Central memory CD4-positive, alpha-beta T cell (primary cell): ENCODE measurements at places on chromosomes 1 and 21.

- DNase-seq = no peak
Measured at GRCh38 chr1:215643592-215644321, 76.7 kb downstream of the KCTD3 start.

DNA sequence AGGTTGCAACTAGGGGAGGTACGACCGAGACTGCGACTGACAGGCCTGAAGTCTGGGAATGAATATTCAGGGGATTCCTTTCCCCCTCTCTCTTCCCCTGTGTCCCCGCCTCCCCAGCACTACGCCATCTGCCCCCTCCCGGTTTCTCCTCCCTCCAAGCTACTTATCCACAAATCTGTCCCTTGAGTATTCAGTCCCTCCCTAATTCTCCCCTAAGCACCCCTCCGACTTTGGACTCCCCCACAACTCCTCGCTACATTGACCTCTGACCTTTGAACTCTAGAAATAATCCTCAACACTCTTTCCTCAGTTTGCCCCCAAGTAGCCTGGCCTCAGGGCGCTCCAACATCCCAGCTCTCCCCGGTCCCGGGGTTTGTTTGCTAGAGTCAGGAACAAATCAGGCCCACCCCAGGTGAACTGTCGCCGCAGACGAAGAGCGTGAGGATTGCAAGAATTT lies 393 bp downstream of the LYSMD1 start:
- no peak for DNase-seq

GRCh38 chr1:38805036-38805435 lies 54.5 kb downstream of the RRAGC start:
- no peak for DNase-seq

DNA sequence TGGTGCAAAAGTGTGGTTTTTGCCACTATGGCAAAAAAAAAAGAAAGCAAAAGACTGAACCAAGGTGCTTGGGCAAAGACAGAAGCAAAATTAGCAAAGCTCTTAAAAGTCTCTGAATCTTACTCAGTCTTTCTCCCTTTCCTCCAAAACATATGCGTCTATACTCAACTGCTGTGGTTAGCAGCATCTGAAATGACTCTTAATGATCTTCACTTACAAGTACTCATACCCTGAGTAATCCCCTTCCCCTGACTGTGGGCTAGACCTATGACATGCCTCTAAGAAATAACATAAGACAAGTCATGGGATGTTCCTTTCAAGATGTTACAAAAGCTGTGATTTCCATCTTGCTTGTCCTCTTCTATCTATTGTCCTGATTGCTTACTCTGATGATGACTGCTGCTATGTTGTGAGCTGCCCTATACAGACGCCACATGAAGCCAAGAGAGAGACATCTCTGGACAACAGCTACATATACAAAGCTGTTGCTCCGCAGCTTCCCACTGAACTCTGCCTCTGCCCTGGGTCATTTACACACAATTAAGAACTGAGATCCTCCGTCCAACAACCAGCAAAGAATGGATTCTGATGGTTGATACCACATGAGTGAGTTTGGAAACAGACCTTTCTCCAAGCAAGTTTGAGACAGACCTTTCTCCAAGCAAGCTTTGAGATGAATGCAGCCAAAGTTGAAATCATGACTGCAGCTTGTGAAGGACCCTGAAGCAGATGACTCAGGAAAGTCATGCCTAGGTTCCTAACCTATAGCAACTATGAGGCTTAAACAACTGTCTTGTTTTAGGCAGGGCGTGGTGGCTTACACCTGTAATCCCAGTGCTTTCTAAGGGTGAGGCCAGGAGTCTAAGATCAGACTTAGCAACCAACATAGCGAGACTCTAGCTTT lies 55.2 kb downstream of the PUM1 start:
- no peak for DNase-seq
